ENCODE measurements at places on chromosomes 2 and 18.

- no peak for DNase-seq
These were observed 267.6 kb downstream of the DCDC2C start for GRCh38 chr2:3970791-3971651.

GRCh38 chr2:34045101-34045655 is 446.1 kb upstream of the FAM98A start:
- DNase-seq, result peak; percentile 3

DNA sequence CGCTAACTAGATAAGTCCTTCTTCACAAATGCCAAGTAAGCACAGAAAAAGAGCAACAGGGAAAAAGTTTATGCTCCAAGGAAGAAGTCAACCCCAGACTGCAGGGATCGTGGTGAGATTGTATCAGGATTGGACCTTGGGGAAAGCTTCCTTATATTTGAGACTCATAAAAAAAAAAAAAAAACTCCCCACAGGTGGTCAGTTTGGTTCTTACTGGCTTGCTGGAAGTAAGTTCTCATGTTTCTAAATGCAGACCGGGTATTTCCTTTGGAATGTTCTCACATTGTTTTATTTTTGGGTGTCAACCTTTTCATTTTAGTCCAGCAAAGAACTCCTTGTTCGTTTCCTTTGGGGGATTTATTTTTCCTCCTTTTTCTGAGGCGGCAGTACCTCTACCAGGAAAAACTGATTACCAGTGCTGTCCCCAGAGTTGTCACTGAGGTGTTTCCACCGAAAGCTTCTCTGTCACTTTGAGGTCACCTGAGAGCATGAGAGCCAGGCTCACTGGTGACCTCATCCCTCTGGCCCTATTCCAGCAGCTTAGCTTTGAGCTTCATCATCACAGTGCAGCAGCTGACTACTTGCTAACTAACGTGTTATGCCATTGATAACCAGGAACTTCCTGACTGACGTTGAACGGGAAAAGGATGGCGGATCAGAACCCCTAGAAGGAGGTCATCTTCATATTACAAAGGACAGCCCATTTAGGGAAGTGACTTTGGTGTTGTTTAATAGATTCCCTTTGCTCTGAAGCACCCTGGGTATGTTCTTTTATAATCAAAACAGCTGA is 16.8 kb upstream of the ATP8B1 start:
- DNase-seq, result peak; percentile 66

DNA sequence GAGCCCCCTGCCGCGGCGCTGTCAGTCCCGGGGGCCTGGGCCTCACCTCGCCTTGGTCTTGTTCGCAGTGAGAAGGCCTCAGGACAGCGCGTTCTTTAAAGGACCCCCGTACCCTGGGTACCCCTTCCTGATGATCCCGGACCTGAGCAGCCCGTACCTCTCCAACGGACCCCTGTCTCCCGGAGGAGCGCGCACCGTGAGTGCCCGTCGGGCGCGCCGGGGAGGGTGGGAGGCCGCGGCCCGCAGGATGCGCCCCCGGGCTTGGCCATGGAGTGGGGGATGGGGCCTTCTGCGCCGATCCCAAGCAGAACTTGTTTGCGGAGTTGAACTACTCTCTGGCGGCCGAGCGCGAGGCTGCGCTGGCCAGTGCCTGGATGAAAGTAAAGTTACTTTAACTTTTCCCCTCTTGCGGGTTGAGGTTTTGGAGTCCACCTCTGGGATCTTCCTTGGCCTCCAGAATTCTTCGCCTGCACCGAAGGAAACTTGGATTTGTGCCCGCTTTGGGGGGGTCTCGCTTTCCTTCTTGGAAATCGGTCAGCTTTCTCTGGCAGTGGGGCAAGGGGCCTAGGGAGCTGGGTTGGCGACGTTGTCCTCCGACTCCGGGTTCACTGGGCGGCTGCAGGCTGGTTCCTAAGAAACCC is 1.2 kb downstream of the TCF7L1 start:
- DNase-seq, result peak; percentile 81

GRCh38 chr2:159615367-159616285 is 722 bp downstream of the BAZ2B start:
- peak; percentile 98 for DNase-seq

DNA sequence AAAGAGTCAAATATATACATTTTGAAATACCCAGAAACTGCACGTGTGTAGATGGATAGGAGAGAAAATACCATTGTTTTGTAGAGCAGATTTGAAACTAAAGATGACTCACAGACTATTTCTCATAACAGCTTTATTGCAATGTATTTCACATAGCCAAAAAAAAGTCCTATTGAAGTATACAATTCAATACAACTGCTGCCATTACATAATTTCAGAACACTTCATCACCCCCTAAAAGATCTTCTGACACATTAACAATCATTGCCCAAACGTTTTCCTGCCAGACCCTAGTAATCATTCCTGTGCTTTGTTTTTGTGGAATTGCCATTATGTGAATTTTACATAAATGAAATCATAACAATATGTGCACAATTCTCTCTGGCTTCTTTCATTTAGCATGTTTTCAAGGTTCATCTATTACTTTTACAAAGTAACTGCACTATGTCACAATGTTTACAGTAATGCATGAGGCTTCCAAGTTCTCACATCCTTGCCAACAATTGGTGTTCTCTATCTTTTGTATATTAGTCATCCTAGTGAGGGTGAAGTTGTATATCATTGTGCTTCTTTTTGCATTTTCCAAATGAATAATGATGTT is 378.6 kb upstream of the CWC22 start:
- DNase-seq, result peak; percentile 74

GRCh38 chr2:120907822-120908221 is 172.2 kb downstream of the GLI2 start:
- DNase-seq, result no peak

- no peak for DNase-seq
These were observed 75.9 kb downstream of the RAD51AP2 start for GRCh38 chr2:17442334-17442733.

DNA sequence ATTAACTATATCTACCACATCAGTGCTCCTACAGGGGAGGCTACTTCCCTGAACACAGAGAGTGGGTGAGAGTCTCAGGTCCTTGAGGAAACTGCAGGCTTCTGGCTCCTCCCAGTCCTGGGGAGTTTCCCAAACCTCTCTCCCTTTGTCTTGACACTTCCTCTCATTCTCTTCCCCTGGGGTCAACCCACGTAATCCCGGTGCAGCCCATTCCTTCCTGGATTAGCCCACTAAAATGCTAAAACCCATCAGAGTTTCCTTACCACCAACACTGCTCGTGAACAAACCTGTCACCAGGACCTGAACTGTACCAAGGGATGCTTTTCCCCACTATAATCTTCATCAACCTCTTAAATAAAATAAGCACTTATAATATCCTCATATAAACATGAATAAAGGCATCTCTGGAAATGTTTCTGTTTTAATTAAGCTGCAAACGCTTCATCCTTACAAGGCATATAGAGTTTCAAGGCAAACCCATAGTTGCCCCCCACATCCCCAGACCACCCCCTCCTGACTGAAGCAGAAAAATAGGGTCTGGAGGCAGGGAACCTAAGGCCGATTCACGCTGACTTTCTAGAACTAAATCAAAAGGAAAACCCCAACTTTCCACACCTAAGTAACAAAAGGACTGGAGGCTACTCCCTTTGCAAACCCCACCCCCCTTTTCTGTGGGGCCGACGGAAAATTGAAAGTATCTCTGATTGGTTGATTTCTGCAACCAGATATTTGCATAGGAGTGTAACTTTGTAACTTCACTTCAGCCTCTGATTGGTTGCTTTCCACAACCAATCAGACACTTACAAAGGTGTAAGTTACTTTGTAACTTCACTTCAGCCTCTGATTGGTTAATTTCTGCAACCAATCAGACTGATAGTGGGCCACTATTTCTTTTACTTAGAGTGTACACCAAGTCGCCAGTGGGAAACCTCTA is 19.0 kb downstream of the TMSB10 start:
- DNase-seq, result peak; percentile 18

DNA sequence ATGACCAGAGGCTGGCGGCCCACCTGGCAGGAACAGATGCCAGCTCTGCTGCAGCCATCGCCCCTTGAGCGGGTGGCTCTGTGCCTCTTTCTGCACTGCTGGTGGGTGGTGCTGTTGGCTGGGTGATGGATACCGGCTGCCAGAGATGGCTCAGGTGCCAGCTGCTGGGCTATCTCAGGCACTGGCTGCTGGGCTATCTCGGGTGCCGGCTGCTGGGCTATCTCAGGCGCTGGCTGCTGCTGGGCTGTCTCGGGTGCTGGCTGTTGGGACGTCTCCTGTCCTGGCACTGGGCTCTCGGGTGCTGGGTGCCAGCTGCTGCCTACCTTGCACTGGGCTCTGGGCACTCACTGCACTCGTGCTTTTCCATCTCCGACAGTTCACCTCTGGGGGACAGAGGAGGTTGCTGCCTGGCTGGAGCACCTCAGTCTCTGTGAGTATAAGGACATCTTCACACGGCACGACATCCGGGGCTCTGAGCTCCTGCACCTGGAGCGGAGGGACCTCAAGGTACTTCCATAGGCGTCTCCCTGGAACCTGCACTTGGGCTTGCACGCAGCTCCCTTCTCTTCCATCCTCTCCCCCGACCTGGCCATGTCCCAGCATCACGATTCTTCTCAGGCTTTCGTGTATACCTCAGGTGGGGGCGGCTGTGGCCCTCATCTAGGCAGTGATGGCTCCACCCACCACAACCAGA is 98.4 kb downstream of the USP40 start:
- DNase-seq, result no peak

GRCh38 chr18:23277399-23277798 is 142.1 kb downstream of the CABLES1 start:
- DNase-seq, result no peak

DNA sequence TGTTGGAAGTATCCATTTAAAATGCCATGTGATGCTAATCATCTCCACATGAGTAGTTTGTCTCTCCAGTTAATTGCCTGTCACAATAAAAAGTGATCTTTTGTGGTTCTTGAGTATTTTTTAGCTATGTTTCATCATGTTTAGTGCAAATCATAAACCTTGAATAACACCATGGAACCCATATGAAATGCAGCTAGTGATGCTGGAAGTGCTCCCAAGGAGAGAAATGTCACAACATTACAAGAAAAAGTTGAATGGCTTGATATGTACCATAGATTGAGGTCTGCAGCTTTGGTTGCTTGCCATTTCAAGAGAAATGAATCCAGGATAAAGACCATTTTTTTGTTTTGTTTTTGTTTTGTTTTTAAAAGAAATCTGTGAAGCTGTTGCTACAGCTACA is 14.3 kb downstream of the PTPN4 start:
- no peak for DNase-seq

GRCh38 chr2:95215018-95215612 is 7.8 kb downstream of the ZNF892 start:
- no peak for DNase-seq

DNA sequence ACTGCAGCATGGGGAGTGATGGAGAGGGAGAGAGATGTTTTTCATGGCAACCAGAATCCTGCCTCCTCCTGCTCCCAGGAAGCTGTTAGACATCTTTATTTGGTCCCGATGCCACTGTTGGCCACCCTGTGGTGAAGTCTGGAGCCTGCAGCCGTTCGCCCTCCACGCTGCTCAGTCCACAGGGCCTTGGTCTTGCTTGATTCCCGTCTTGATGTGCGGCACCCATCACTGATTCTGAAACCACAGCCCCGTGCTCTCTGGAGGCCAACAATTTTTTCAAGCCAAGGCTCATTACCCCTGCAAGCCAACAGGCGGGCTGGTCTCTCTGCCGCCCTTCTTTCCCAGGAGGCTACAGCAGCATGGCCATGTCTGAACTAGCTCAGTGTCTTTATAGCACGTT is 24.5 kb downstream of the SIGLEC15 start:
- DNase-seq, result no peak

DNA sequence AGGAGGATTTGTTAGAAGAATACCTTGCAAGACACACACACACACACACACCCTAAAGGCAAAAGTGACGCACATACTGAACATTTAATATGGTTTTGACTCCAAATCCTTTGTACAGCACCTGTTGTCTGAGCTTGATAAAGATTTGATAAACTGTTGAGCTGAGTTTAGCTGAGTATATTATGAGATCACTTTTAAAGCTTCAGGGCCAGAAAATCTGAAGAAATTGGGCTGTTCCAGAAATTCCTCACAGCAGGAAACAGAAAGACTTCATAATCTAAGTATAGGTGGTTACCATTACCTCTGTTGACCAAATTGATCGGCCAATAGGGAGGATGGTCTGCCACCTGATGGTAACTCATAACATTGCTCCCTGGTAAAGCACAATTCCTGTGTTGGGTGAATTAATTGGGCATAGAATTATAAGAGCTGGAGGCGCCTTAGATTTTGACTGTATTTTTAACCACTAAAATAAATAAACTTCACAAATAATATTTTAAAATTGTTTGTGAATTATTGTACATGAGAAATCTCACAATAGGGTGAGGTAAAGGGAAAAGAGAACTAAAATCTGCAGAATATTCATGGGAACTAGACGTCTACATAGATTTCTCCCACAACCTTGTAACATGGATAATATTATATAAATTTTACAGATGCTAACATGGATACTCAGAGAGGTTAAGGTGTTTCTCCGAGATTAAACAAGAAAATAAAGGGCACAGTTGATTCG is 21.8 kb upstream of the RPIA start:
- DNase-seq, result peak; percentile 46

- peak; percentile 68 for DNase-seq
These were observed 168.4 kb downstream of the LOXHD1 start for GRCh38 chr18:46488471-46489213.

GRCh38 chr2:9071032-9071431 is 67.5 kb upstream of the MBOAT2 start:
- DNase-seq, result no peak

- DNase-seq, result no peak
These were observed 1600.7 kb upstream of the ACVR2A start for GRCh38 chr2:146244131-146244530.

GRCh38 chr2:112463256-112463655 is 18.7 kb upstream of the TTL start:
- DNase-seq, result no peak

GRCh38 chr18:13525381-13526029 is 200.9 kb downstream of the FAM210A start:
- no peak for DNase-seq

GRCh38 chr18:28013066-28013465 is 163.9 kb downstream of the CDH2 start:
- DNase-seq, result no peak

DNA sequence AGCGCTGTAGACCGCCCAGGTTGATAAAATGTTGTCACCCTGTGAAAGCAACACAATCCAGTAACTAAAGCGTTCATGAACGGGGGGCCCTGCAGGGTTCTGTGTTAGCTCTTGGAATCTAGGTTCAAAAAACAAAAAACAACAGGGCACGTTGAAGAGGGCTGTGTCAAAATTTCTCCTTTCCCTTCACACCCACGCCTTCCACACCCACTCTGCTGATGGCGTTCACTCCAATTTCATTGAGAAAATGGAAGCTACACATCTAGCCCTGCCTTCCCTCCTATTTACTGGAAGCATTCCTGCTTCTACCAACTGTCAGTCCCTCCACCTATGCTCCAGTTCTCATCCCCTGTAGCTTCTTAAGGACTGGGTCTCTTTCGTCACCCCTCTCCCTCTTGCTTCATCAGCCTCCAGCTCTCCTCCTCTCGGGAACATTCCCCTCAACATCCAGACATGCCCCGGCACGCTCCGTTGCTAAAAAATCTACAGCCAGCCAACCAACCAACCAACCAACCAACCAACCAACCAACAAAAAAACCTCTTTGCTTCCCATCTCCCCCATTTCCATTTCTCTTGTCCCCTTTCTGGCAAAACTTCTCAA is 98.4 kb upstream of the SP3 start:
- DNase-seq, result no peak

- DNase-seq, result no peak
These were observed 12.7 kb upstream of the ARHGEF4 start for GRCh38 chr2:130823886-130824491.

GRCh38 chr18:69969491-69969890 is 21.8 kb upstream of the CD226 start:
- DNase-seq, result no peak
